ENCODE measurements at places on chromosomes 3 and 15.

DNA sequence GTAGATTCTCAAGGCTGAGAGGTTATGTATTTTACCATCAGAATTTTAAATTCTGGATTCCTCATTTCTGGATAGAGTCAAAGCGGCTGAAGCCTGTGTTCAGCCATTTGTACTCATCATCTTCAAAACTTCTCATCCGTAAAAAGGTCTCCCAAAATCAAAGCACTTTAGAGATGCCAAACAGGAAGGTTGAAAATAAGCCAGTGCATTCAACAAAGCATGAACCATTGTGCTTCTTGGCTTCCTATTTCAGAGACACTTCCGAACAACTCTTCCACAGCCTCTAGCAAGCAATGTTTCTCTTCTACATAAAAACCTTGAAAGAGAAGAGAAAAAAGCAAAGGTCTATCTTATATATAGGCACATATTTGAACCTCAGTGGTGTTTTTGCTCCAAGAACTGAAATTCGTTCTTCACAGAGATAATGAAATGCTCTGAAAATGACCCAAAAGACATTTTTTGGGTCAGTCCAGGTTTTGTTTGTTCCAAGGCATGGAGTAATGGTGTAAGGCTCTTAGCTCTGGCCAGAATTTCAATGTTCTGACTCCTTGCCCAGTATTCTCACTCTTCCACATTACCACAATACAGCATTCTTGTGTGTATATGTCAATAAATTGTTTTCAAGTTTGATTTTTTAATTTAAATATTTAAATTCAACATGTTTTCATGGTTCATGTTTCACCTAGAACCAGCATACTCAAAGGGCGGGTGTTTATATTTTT lies 163.1 kb downstream of the STAC start:
- DNase-seq: no peak

DNA sequence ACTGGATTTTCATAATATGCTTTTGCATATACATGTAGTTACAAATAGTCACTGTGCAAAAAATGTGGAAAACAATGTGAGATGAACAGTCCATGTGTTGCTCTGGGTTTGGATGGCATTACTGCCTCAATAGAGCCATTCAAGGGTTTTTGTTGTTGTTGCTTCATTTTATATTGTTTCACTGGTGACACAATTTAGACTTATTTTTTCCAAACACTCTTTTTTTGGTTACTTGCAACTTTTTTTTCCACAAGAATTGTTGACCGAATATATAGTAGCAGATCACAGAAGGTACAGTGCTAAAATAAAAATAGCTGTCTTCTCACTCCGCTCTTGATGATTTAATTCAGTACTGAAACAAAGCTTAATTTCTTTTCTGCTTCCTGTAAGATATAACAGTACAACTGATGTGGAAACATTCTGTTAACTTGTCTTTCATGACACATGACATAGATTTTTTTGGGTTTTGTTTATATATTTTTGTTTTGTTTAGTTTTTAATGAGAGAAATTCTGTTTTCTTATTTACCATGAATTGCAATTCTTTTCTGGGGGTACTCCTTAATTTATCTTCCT lies 618.6 kb downstream of the NAALADL2 start:
- no peak for DNase-seq

DNA sequence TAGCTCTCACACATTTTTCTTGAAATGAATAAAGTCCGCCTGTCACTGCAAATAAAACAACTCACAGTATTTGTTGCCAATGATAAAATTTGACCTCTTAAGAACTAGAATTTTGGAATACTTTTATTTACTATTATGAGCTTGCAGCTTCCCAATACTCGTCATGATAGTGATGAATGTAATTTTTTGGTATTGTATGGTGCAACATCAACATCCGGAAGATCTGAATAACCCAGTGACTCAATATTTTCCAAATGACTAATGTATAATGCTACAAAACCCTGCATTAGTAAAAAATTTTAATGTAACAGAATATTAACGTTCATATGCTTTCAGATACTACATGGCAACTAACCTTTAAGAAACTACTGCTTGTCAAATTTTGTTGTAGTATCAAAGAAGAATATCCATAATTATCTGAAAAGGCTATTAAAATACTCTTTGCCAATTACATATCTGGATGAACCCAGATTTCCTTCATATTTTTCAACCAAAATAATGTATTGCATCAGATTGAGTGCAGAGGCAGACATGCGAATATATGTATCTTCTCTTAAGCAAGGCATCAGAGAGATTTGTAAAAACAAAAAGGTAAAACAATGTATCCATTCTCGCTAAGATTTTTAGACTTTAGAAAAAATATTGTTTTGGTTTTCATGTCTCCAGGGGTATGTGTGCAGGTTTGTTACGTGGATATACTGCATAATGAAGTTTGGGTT lies 95.3 kb downstream of the IGF2BP2 start:
- no peak for DNase-seq

DNA sequence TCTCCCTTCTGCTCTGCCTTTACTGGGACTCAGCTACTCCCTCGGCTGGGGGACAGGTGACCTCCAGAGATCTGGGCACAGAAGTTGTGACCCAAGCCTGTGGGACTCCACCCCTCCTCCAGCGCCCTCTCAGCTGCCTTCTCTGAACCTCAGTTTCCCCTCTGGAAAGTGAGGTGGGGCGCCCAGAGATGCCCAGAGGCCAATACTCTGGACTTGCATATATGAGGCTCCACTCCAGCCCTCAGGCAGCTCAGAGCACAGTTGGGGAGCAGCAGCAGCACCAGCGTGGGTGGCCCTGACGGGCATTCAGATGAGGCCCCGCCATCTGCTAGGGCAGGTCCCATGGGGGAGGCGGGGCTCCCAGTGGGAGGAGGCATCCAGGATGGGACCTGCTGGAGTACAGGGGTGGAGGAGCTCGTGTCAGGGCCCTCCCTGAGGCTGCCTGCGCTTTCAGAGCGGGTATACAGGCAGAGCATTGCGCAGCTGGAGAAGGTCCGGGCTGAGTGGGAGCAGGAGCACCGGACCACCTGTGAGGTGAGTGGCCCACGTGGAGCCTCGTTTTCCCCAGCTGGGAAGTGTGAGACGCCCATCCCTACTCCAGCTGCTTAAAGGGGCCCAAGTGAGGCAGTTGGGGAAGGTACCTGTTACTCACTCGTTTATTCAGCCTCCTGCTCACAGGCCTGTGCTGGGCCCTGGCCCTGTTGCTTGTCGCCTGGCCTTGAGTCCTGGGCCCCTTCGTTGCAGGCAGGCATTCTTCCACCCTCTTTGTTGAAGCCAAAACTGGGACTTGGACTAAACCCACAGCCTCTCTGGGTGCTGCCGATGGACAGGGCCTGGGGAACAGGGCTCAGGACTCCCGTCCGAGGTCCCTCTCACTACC lies 35.4 kb downstream of the PSTPIP1 start:
- DNase-seq: peak; percentile 62

- no peak for DNase-seq
Measured at GRCh38 chr15:68679961-68680371, 101.2 kb downstream of the CORO2B start.

GRCh38 chr15:61069394-61070075 lies 159.6 kb downstream of the RORA start:
- no peak for DNase-seq

DNA sequence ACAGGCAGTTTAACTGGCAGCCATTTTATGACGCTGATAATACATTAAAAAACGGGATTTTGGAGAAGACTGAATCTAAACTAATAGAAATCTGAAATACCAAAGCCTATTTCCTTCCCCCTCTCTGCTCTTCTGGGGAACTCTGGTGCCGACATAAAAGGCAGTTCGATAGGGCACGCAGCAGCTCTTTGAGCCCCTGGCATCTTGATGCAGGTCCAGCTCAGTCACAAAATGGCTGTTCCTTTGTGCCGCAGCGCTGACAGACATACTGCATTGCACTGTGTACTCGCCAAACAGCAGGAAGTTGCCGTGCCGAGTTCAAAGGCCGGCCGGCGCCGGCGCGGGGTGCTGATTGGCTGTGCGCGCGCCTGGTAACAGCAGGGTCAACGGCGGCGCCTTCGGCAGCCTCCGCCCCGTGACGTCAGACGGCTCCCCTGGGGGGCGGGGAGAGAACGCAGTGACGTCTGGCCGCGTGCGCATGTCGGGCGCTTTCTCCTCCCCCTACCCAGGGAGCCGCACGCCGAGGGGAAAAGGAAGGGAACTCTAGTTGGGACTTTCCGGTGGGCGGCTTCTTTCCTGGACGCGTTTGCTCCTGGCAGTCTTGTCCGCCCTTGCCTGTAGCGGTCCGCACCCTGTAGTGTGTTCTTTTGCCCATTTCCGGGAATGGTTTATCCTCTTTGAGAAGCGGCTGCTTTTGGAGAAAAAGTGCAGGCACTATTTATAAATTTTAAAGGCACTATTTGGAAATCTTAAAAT lies 4.0 kb downstream of the CHD2 start:
- peak; percentile 100 for DNase-seq

GRCh38 chr3:60036803-60037202 lies 987.0 kb upstream of the CFAP20DC start:
- no peak for DNase-seq

GRCh38 chr3:7292362-7292761 lies 431.4 kb downstream of the GRM7 start:
- DNase-seq: no peak

GRCh38 chr3:73175698-73176097 lies 114.2 kb downstream of the EBLN2 start:
- DNase-seq: no peak

DNA sequence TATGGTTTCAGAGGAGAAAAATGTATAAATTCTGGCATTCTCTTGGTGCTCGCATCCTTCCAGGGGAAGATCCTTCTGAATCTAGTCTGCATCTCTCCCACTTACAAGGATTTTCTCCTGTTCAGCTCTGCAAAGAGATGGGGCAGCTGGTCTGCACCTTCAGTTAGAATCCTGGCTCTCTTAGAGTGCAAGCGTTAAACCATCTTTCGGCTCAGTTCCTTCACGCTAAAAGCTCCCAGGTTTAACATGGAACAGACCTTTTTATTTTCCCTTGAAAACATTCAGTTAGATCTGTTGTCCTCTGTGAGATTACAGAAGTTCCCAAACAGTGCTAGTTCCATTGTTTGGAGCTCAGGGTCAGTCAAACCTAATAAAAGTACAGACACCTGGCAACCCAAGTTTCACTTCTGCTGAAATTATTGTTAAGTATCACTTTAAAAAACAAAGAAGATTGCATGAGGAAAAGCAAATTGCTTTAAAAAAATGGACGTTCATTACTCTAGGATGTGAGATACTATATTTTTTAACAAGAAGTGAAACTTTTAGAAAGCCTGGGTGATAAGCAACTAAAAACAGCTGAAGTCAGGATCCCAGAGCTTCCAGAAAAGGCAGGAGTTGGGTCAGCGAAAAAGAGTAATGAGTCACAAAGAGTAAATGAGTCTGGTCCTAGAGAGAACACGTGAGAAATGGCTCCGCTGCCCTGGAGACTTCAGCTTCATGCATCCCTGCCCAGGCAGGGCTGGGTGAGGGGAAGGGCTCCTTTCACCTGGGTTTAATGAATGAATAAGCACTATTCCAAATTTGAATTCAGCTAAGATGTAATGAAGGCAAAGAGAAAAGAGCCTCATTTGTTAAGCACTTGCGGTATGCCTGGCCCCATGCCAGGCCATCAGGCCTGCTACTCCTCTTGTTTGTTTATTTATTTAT lies 63.3 kb downstream of the ABTB1 start:
- DNase-seq: no peak

- DNase-seq: no peak
Measured at GRCh38 chr15:35289024-35289617, 204.0 kb upstream of the NANOGP8 start.

DNA sequence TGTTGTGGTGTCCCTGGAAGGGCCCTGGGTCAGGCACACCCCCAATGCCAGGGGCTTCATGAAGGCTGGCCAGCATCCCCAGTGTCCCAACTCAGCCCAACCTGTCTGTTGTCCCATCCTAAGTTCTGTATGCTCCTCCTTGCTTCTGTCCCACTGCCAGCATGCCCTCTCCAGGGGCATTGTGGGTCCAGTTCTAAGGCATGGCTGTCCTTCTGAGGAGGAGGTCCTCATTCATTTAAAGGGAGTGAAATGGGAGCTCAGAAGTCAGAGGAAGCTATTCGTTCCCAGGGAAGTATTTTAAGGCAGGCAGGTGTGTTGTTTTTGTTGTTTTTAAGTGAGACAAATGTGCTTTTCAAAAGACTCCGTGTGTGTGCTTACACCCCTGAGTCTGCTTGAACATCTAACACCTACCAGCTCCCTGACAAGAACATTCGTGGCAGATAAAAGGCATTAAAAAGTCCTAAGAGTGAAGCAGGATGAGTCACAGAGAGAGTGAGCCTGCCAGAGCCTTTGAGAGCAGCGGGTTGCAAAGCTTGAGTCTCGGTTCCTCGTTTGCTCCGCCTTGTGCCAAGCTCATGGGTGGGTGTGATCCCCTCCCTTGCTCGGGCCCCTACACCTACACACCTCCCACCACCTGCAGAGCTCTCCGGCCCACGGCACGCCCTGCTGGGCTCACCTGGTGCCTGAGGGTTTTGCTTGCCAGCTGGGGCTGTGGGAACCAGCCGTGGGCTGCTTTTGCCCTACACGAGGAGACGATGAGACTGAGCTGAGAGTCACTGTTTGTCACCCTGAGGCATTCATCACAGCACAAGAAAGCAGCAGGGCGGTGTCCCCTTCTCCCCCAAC lies 183.4 kb upstream of the TOPAZ1 start:
- DNase-seq: no peak

DNA sequence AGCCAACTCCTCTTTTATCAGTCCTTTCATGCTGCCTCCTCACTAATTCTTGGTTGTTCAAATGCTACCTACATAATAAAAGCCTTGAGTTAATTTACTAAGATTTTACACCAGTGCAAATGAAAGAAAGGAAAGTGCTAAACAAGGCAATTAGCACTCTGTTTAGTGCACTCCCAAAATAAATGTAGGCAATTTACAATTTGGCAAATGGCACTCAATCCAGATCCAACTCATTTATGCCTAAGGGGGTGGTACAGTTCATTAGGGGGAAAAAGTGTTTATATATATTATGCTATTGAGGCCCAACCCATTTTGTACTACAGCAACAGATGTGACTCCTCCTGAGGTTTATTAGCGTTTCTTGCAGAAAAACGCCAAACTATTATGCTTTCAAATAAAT lies 370.1 kb downstream of the NR2F2 start:
- no peak for DNase-seq

- no peak for DNase-seq
Measured at GRCh38 chr3:133855772-133856171, 39.9 kb downstream of the RAB6B start.

GRCh38 chr15:96947296-96948229 lies 617.1 kb downstream of the NR2F2 start:
- DNase-seq: peak; percentile 79

GRCh38 chr3:42520906-42521305 lies 18.5 kb downstream of the VIPR1 start:
- DNase-seq: no peak

- peak; percentile 86 for DNase-seq
Measured at GRCh38 chr3:42148982-42149432, 57.9 kb downstream of the TRAK1 start.

GRCh38 chr15:101068523-101068960 lies 149.4 kb downstream of the LRRK1 start:
- DNase-seq: no peak
